ENCODE measurements at places on chromosomes 7 and 10.

- DNase-seq: no peak
Observed at GRCh38 chr10:129140921-129141885, 325.8 kb upstream of the MGMT start.

- DNase-seq: no peak
Observed at GRCh38 chr7:95598511-95598910, 2.2 kb upstream of the PDK4 start.

DNA sequence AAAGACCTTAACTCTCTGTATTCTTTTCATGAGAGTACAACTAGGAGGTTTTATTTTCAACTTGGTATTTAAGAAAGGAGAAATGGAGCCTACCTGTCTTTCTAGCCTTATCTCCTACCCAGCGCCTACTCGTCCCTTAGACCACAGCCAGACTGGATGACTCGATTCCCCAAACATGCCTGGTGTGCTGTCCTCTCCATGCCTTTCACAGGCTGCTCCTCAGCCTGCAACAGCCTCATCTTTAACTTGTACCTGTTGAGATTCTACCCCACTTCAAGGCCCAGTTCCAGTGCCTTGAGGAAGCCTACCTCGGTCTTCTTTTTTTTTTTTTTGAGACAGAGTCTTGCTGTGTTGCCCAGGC is 29.4 kb downstream of the CPA1 start:
- no peak for DNase-seq

GRCh38 chr10:30433306-30433729 is 666 bp upstream of the MAP3K8 start:
- DNase-seq: no peak

DNA sequence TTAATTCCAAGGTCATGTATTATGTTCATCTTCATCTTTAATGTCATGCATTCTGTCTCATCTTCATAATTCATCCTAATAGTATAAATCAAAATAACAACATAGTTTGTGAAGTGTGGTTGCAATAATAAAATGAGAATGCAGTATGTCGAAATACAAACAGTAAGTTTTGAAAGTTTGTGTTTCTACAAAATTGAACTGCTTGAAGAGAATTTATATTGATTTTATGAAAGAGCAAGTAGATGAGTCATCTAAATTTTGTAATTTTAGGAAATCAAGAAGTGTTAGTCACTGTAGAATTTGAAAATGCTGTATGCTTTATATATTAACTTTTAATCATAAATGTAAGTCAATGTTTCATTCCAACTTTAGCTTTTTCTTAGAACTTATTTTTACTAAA is 190.5 kb upstream of the PPP1R3A start:
- no peak for DNase-seq

DNA sequence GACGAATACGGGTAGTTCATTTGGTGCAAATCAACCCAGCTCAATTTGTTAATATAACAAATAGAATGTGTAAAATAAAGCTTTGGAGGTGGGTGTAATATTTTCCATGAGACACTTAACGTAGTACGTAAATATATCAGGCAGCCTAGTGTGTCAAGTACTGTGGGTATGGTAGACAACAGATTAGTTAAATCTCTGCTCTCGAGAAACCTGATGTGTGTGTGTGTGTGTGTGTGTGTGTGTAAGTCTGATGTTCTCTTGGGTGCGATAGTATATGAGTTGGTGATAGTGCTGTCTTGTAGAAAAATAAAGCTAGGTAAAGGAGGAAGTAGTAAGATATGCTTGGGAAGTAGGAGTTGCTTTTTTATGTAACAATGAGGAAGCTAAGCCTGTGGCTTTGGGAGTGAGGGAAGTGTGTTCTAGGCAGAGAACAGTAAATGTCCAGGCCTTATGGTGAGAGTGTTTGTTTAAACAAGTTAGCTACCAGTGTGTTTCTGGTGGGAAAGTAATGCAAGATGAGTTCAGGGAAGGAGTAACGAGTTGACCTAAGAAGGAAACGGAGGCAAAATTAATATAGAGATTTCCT is 26.1 kb downstream of the WAC start:
- DNase-seq: no peak

- DNase-seq: no peak
Observed at GRCh38 chr10:64076322-64076940, 555.2 kb downstream of the REEP3 start.

- peak; percentile 80 for DNase-seq
Observed at GRCh38 chr7:150988230-150989226, 2.3 kb upstream of the NOS3 start.

- no peak for DNase-seq
Observed at GRCh38 chr10:122543676-122544445, 16.7 kb upstream of the DMBT1 start.

DNA sequence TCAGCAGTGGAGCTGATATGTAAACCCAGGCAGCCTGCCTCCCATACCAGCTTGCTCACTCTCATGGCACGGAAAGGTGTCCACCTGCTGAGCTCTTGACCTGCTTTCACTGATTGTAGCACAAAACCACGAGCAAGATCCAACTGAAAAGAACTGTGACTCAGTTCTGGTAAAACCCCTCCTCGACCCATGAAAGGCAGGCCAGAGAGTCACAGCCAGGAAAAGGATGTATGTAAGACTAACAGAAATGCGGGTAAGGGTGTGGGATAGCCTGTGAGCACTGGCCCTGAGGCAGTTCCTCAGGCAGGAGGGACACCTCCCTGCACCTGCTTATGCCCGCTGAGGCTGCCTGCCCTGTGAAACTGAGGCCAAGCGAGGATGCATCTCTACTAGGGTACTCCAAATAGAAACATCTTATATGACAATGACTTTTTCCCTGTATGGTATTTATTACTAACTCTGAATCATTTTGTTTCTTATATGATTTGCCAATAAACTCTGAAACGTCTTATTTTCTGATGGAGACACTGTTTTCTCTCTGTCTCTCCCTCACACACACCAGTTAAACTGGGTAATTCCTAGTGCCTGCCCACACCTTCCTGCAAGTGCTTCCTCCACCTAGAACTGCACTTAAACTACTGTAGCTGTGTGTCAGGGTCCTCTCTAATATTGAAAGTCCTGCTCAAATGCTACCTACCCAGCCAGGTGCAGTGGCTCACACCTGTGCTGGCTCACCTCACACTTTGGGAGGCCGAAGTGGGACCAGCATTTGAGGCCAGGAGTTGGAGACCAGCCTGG is 73.3 kb upstream of the GHITM start:
- DNase-seq: no peak
